Activated CD4-positive, alpha-beta T cell treated with anti-CD3 and anti-CD28 coated beads for 1 hour (primary cell): ENCODE measurements at places on chromosomes 7 and 10.

DNA sequence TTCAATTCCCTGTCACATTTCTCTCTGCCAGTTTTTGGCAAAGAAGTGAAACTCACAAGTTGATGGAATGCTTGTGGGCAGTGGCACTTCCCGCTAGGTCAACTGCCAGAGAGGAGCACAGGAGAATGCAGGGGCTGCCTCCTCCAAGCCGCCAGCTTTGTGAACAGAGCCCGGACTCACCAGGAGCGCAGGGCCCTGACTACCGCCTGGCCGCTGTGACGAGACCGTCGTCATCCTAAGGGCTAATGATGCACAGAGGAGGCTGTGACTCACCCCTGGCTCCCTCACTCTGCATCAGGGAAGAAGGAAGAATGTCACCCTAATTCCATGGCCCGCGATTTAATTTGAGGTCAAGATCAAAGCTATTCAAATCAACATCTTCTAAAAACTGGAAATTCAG lies 123.9 kb downstream of the TAX1BP1 start:
- no peak for DNase-seq

DNA sequence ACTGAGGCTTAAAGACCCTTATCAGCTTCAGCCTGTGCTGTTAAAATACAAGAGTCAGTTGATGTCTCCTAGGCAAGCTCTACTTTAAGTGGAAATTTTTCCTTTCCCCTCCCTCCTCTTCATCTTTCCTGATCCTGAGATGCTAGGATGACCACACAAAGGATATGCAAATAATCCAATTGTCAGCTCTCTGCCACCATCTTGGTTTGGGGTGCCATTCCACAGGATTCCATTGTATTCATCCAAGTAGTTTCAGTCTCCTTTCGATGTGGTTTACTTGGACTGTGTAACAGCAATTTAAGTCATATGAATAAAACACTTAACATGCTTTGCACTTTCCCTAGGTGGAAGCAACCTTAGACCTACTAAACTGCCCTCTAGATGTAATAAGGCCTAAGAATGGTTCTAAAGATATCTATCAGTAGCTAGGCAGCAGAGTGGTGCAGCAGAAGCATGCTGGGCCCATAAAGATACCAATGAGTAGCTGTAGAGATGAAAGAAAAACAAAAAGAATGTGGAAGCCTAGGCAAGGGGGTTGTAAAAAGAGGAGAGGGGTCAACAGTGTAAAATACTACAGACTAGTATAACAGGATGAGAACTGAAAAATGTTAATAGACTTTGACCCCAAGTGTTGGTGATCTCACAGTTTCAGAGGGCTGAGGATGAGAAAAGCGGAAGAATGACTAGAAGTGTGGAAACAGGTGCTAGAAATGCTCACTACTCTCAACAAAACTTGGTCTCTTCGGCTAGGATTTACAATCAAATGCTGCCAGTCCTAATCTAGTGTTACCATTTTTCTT lies 2.4 kb upstream of the CFAP69 start:
- DNase-seq = no peak

DNA sequence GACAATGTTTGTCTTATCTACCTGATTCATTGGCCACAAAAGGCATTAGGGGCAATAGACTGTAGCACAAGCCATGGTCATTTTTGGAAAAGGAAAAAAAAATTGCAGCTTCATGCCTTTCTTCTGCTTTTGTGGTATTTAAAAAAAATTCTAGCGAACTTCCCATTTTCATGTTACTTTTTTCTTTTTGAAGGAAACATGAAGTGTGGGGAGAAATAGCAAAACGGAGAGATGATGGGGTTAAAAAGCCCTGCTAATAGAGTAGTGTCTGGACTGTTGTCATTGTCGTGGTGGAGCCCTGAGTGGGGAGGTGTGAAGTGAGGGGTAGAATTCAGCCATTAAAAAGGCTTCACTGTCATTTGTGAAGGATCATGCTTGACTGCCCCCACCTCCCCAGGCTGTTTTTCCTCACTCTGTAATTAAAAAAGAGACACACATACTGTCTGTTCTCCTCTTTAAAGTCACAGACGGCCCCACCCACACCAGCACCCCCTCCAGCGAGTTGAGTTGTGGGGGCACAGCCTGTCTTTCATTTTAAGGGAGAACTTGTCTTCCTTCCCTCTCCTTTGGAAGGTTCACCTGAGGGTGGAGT lies 272.4 kb downstream of the CREB5 start:
- DNase-seq = no peak

GRCh38 chr7:10845225-10845624 lies 128.4 kb upstream of the PHF14 start:
- no peak for DNase-seq

DNA sequence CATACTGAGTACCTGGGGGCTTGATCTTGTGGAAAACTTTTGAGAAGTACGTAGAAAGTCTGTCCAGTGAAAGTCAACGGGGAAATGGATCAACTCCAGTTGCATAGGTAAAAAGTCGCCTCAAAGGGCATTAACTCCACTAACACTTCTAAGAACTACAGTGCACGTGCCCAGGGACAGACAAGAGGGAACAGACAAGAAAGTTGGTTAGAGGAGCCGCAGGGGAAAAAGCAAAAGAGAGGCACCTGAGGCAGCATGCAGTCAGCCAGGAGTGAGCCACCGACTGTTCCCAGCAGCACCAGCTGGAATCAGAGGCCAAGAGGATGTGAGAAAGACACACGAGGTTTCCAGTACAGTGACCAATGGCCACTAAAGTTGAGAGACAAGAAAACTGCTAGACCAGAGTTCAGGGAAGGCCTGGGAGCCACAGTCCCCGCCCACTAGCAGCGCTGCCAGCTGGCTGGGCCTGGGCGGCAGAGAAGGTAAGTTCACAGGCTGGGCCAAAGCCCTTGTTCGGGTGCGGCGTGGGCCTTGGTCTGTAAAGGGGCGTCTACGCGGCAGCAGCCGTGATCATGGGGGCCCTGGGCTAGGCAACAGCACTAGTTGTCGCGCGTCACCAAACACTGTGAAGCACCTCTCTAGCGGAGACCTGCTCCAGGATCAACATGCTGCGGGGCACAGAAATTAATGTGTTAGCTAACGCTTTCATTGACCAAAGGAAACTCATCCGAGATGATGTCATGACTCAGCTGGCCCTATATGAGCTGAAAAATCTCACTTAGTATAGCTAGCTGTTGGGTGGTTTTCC lies 14.0 kb downstream of the ITGB1 start:
- no peak for DNase-seq

DNA sequence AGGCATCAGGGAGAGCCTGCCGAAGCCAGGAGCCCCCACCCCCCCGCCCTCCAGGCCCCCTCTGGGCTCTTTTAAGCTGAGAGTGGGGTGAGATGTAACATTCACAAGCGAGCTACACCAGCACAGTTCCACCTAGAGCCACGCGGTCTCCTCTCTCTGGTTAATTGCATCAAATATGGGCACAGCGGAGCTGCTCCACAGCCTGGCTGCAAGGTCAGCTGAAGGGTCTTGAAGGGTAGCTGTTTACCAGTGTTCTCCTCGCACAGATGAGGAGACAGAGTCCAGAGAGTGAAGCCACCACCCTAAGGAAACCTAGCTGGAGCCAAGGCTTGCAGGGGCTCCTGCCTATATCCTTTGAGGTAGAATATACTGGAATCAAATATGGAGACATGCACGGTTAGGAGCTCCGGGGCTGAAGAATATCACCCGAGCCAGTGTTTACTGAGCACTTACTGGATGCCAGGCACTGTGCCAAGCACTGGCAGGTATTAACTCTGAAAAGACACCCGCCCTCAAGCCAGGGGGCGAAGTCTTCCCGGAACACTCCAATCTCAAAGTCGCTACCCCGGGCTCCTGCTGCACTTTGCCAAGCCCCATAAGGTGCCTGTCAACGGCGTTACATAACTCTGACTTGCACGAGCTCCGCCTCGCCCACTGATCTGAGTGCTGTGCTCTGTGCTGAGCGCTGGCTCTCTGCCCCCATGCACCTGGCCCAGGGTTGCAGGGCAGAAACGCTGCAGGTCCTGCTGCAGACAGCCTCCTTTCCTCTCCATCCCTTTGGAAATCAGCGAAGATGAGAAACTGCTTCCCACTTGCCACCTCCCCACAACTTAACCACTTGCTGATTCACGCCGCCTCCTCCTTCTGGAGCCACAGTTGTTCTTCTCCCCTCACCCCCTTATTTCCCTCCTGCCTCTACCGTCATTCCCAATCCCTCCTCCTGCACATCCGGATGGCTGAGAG lies 5.4 kb downstream of the CHST15 start:
- DNase-seq = no peak

DNA sequence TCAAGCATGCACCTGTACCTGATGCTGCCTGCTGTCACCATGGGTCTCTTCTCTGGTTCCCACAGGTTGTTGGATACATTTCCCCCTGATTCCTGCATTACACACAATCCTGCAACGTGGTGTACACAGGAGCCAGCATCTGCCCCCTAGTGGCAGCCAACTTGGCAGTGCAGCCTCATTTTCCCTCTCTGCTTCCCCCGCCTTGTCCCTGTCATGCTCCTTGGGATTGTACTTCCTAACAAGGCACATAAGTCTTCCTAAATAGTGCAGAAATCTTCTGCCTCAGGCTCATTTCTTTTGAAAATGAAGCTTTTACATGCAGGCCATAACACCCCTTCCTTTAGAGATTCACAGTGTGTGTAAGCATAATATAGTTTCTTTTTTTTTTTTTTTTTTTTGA lies 387.5 kb downstream of the CCSER2 start:
- no peak for DNase-seq

- peak; percentile 60 for DNase-seq
Measured at GRCh38 chr10:96765406-96766240, 45.3 kb upstream of the PIK3AP1 start.

DNA sequence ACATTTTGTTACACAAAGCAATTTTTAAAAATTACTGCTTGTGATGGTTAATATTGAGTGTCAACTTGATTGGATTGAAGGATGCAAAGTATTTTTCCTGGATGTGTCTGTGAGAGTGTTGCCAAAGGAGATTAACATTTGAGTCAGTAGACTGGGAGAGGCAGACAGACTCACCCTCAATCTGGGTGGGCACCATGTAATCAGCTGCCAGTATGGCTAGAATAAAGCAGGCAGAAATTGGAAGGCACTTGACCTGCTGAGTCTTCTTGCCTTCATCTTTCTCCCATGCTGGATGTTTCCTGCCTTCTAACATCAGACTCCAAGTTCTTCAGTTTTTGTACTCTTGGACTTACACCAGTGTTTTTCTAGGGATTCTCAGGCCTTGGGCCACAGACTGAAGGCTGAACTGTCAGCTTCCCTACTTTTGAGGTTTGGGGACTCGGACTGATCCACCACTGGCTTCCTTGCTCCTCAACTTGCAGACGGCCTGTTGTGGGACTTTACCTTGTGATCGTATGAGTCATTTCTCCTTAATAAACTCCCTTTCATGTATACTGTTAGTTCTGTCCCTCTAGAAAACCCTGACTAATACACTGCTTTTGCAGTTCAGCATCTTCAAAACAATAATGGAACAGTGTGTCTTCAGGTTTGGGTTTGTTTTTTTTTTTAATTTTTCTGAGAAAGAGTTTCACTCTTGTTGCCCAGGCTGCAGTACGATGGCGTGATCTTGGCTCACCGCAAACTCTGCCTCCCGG lies 244.1 kb upstream of the SEMA3C start:
- no peak for DNase-seq

DNA sequence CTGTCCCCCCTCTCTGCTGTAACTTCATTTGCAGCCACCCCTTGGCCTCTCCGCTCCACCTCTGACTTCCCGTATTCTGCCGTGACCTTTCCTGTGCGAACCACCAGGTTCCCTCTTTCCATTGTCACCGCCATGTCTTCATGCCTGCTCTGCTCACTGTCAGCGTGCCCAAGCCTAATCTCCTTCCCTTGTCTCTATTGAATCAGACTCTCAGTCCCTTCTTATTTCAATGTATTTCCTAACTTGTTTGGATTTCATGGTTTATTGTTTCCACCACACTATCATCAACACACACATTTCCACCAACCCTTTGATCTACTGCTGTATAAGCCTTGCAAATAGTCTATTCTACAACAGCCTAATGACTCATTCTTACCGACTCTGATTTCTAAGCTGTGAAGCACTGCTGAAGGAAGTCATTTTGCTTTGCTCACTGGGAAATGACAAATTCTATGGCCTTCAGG lies 30.0 kb upstream of the INHBA start:
- no peak for DNase-seq

GRCh38 chr7:29642494-29643155 lies 79.0 kb downstream of the PRR15 start:
- no peak for DNase-seq

DNA sequence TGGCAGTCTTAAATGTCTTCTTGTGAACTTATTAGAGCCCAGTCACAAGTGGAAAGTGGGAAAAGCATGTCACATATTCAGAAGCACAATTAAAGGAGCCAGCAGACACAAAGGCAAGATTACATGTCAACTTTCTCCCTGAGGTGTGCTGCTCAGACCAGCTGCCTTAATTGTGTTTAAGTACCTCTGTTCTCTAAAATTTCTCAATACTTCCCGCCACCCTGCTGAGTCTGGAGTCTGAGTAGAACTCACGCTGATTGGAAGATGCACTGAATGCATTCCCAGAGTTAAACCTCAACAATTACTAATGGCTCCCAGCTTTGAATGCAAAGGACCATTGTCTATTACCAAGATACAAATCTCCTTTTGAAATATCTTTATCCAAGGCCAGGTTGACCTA lies 166.4 kb upstream of the COBL start:
- DNase-seq = no peak

DNA sequence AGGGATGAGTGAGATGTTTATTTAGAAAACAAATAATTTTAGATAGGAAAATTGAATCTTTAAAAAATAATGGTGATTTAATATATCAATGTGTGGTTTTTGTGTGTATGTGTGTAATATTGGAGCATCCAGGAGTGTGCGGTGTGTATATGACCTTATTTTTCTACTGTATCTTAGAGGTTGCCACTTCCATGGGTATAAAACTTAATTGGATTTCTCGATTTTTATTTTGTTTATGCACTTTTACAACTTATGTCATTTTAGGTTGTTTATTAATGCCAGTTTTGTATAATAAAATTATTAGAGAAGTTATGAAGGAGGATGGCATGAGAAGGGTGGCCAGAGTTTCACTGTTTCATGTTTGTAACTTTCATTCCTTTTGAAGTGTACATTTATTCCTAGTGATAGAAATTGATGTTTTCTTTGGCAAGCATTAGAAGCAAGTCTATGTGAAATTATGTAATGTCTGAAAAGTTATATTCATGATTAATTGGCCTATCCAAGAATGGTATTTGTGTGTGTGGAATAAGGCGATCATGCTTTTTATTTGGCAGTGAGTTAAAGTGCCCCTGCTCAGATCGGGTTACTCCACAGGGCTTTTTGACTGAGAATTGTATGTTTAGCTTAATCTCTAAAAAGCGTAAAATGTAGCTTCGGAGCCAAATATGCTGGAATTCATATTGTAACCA lies 110.3 kb downstream of the KAT6B start:
- no peak for DNase-seq

- DNase-seq = no peak
Measured at GRCh38 chr7:114086537-114086913, 167.7 kb upstream of the PPP1R3A start.

- DNase-seq = no peak
Measured at GRCh38 chr10:31723106-31723750, 205.4 kb downstream of the ARHGAP12 start.

GRCh38 chr10:118810796-118811505 lies 56.2 kb upstream of the CACUL1 start:
- DNase-seq = no peak
